Stimulated activated naive B cell treated with anti-CD40 and anti-IgM and Interleukin-4, amounts not matched to agents 10 μg/mL and 1 μg/mL and 100 μg/mL, for 72 hours (primary cell): ENCODE measurements at places on chromosomes 6 and 20.

GRCh38 chr20:50244352-50245149, 53.9 kb downstream of the CEBPB start:
- DNase-seq: no peak

DNA sequence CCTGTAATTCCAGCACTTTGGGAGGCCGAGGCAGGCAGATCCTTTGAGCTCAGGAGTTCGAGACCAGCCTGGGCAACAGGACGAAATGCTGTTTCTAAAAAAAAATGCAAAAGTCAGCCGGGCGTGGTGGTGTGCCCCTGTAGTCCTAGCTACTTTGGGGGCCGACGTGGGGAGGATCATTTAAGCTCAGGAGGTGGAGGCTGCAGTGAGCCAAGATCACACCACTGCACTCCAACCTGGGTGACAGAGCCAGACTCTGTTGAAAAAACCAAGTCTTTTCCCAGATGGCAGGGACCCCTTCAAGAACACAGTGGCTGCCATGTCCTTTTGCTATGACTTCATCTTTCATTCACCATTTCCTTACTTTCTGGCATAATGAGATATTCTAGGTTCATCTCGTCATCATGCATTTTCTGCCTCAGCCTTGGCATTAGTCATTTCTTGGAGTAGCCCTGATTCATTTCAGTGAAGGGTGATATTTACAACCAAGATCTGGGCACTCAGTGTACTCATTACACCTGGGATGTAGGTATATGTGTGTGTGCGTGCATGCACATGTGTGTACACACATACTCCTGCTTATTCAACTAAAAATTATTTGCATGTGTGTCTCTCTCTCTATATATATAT, 61.4 kb upstream of the TOX2 start:
- DNase-seq: no peak

GRCh38 chr6:14159090-14159489, 41.5 kb downstream of the CD83 start:
- no peak for DNase-seq

GRCh38 chr6:26539071-26539615, 977 bp downstream of the HMGN4 start:
- DNase-seq: no peak

- no peak for DNase-seq
Measured at GRCh38 chr20:51122931-51123658, 100.2 kb upstream of the KCNG1 start.

DNA sequence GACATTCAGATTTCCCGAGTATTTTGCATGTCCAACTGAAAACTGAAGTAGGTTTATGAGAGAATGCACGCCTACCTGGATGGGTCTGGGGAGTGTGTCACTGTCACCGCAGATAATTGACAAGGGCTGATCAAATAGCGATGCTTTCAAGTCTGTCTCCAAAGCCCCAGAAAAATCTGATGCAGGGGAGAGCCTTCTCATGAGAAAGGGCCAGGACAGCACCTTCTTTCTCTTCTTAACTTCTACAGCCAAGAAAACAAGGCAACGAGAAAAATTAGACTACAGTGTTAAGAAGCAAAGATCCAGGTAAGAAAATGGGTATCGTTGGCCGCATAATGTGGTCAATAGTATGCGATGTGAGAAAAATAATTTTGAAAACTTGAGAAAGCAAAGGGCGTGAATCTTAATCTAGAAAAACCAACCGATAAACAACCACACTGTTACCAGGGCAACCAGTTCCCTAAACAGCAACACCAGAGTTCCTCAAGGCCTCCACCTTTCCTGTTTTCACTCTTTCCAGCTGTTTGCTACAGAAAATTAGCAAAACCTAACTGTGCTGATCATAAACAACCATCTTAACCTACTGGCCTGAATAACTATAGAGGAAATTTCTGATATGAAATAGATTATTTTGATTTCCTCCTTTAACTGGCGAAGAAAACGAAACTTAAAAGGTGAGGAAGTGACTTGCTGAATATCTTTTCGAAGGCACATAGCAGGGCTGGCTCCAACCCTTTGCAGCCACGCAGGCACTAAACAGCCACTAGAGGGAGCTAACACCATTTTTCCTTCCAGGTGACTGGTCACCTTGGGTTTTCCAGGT, 2.6 kb downstream of the TAGAP start:
- DNase-seq: peak; percentile 69

GRCh38 chr6:1724616-1725015, 114.9 kb downstream of the FOXC1 start:
- DNase-seq: no peak

- no peak for DNase-seq
Measured at GRCh38 chr6:2509711-2510110, 241.0 kb downstream of the MYLK4 start.

GRCh38 chr6:136983687-136984086, 61.1 kb downstream of the IL20RA start:
- no peak for DNase-seq

DNA sequence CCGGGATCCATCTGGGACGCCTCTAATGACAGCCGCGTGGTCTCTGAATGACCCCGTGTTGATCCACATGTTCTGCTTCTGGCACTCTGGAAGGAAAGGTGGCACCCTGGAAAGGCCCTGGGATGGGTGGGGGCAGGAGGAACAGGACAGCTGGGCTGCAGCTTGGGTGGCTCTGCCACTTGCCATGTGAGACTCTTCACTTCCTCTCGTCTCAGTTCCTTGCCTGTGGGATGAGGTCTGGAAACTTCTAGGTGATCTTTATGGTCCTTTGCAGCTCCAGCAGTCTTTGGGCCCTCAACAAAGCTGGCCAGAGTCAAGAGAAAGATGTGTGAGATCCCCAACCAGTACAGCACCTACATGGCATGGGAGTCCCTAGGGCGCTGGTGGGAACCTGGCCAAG, 26.5 kb downstream of the PPP1R3G start:
- DNase-seq: no peak

DNA sequence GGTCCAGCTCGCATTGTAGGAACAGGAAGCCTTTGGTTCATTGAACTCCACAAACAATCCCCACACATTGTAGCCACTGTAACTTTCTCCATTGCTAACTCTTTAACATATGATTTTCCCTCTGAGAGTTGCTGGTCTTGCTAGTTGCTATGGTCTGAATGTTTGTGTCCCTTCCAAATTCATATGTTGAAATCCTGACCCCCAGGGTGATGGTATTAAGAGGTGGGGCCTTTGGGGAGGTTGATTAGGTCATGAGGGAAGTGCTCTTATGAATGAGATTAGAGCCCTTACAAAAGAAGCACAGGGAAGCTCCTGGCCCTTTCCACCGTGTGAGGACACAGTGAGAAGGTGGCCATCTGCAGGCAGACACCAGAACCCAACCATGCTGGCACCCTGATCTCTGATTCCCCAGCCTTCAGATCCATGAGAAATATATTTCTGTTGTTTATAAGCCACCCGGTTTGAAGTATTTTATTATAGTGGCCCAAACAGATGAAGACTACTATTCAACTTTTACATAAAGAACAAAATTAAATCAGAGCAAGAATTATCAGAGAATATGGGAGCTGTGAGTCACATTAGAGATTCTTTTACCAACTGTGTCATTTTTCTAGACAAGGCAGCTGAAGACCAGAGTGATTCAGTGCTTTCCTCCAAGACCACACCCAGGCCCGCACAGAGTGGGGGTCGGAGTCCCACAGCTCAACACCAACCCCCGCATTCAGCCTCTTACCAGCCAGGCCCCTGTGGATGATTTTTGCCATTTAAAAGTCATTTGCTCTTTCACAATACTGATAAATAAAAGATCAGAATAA, 143.0 kb downstream of the SAMD5 start:
- no peak for DNase-seq

- DNase-seq: no peak
Measured at GRCh38 chr6:159062564-159062945, 17.8 kb upstream of the TAGAP start.

DNA sequence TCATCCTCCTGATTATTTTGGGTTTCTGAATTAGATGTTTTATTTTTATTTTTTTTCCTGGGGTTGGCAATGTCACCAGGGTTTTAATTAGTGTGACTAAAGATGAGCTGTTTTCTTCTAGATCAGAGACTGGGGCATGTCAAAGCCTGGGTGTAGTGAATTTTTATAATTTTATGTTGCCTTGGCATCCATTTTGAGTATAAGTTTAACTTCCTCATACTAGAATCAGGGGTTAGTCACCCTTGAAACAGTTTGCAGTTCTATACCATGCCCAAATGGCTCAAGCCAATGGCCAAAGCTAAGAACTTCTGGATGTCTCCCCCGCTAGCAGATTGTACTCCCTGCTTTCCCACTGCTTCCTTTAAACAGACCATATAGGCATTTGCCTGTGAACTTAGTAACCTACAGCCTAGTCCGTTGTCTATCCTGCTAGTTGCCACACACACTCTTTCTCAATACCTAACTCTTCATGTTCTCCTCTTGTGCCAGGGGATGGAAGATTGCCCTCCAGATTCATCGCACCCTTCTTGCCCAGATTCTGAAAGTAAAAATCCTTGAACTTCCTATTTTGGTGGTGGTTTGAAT, 54.5 kb downstream of the KIAA0408 start:
- DNase-seq: no peak

DNA sequence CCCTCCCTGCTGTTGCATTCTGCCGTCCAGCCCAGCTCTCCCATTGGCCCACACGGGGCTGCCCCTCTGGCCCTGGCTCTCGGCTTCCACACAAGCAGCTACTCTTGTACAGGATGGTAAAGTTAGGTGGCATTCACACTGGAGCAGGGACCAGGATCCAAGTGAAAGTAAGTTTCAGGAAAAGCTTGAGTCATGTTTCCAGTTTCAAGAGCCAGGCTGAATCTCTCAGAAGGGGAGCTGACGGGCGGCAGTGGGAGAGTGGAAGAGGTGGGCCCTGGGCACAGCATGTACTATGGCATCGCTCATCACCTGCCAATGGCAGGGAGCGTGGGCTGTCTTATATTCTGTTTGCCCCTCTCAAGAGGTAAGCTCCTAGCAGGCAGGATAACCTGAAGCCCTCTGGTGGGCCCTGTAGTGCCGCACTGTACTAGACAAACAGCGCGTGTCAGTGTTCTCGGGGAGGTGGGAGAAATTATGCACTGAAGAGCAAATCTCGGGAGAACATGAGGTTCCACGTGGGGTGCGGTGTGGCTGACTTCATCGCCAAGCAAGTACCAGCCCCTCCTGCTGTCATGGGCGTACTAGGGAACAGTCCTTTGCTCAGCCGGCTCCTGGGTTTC, 241.5 kb downstream of the NRN1 start:
- no peak for DNase-seq

- no peak for DNase-seq
Measured at GRCh38 chr6:162153120-162153519, 574.4 kb downstream of the PRKN start.

DNA sequence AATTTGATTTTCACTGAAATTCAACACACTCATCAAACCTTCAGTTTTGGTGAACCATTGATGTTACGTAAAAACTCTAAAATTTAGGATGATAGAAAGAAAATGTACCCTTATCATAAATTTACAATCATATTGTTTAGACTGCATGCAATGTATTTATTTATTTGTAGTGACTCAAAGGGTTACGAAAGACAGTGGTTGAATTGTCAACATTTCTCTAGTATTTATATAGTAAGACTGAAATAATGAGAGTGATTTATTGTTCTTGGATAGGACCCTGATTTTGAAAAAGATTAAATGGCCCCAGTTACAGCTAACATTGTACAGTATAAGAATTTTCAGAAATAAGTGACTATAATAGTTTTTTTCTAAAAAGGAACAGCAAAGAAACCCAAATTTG, 591.5 kb downstream of the RFPL4B start:
- no peak for DNase-seq

DNA sequence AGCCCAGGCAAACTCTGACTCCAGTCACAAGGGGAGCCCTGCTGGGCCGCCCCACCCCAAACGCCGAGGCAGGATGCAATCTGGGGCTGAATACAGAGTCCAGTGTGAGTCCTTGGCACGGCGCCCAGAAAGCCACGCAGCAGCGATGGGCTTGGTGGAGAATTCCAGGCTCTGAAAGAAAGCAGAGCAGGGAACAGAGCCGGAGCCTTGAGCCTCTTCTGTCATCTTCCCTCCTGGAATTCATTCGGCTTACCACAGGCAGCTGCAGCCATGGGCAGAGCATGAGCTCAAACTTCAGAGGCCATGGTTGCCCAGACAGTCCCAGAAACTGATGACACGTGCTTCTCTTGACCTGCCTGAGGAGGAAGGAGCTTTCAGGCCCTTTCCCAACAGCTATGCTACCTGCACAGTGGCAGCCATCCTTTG, 441.1 kb upstream of the JARID2 start:
- DNase-seq: no peak

DNA sequence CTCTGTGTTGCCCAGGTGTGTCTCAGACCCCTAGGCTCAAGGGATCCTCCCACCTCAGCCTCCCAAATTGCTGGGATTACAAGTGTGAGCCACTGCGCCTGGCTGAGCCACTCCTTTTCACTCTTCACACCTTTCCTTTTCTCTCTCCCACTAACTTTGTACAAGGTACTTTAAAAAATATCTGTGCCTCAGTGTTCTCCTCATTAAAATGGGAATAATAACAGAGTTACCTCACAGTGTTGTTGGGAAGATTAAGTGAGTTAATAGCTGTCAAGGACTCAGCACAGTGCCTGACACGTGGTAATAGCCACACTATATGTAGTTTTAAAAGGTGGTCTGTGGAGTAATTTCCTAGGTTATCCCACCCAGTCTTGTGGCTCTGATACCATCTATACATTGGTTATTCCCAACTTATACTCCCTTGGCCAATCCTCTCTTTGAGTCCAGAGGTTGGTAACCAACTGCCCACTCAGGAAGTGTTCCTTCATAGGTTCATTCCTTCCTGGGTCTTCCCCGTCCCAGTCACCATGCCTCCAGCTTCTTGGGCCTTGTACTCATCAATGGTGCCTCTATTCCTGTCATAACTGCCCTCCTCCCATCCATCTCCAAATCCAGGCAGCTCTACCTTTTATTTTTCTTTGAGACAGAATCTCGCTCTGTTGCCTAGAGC, 78.6 kb upstream of the NAA20 start:
- DNase-seq: no peak

GRCh38 chr6:82245376-82245775, 2.2 kb downstream of the IBTK start:
- DNase-seq: no peak

DNA sequence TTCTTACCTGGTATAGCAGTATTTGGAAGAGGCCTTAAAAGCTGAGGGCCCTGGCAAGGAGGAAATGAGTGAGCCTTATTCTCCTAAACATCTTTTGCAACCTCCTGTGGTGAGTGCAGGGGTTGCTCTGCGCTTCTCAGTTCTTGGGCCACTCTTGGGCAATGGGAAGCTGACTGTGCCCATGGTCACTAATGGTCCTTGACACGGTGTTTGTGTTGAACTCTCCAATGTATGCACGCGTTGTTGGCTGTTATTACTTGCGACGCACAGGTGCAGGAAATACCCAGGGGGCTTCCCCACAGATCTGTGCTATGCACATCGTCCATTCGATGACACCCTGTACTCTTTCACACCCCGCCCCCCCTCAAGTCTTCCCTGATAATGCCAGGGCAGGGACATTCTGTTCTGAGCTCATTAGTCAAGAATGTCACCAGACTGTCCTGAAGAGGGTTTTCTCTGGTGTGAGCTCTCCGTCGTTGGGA, 79.7 kb downstream of the EDN1 start:
- DNase-seq: peak; percentile 27

GRCh38 chr6:149012040-149012545, 265.3 kb downstream of the UST start:
- no peak for DNase-seq
